Peyer's patch (tissue), 4 donors: ENCODE measurements at places on chromosomes 2 and 18.

- no peak for DNase-seq
- no peaks in the 10 kb centered on the region for H3K27me3 ChIP-seq
- no peak overlapping the region for H3K27ac ChIP-seq
- H3K4me3 ChIP-seq: no peak overlapping the region
- H3K36me3 ChIP-seq: no peaks in the 10 kb centered on the region
Observed at GRCh38 chr2:234421-234820, 29.4 kb downstream of the SH3YL1 start.

- no peaks in the 10 kb centered on the region for H3K4me1 ChIP-seq
- H3K36me3 ChIP-seq: no peaks in the 10 kb centered on the region
- no peak overlapping the region for H3K4me3 ChIP-seq
- H3K27me3 ChIP-seq: no peaks in the 10 kb centered on the region
- no peak overlapping the region for H3K27ac ChIP-seq
- DNase-seq: no peak
Observed at GRCh38 chr2:66929632-66930338, 467.3 kb upstream of the ETAA1 start.

DNA sequence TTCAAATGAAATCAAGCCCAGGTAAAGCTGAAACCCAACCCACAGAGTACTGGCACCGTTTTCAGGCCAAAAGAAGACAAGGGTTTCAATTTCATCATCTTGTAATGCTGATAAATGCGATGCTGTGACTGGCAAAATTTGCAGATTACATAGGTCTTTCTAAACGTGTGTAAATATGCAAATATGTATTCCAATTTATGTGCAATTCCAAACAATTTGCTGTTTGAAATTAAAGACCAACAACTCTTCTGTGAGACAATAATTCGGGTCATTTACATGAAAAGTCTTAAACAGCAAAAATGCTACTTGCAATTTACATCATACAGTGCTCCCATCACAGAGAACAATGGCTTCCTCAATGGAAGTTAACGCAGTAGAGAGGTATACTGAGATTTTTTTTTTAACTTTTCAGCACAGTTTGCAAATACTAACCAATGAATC, 2.8 kb upstream of the ZNF532 start:
- no peaks in the 10 kb centered on the region for H3K27me3 ChIP-seq
- DNase-seq: no peak
- no peak overlapping the region for H3K4me3 ChIP-seq

GRCh38 chr2:132478461-132479105, 62.0 kb downstream of the GPR39 start:
- DNase-seq: no peak
- H3K27me3 ChIP-seq: no peaks in the 10 kb centered on the region
- no peaks in the 10 kb centered on the region for H3K36me3 ChIP-seq

DNA sequence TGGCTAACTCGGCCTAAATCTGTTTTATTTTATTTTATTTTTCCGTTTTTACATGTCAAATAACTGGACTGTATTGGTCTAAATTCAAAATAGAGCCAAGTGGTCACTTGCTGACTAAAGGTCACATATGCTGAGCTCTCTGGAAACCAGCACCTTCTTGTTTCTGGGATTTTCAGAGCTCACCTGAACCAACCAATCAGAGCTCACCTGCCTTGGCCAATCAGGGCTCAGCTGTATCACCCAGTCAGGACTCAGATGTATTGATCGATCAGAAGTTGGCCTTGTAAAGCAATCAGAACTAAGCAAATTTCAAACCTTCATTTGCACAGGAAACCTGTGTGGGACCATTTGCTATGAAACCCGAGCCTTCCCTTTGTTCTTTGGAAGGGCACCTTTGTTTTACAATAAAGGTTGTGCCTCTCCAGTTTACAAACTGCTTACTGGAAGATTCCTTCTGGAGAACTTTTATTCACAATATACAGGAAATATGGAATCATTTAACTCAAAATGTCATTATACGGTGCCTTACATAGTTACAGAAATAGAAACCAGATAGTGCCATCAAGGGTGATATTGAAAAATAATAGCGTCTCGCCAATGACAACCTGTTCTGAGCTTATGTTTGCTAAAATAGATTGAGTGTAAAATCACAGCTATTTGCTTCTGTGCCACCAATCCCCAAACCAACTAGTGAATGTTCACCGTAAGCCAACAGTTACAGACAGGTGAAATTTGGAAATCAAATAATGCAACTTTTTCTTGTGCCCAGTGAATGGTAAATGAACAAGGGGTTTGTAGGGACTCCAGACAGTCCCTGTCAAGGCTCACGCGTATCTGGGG, 17.3 kb upstream of the PSD4 start:
- H3K4me3 ChIP-seq: peak overlapping the region; percentile 88

DNA sequence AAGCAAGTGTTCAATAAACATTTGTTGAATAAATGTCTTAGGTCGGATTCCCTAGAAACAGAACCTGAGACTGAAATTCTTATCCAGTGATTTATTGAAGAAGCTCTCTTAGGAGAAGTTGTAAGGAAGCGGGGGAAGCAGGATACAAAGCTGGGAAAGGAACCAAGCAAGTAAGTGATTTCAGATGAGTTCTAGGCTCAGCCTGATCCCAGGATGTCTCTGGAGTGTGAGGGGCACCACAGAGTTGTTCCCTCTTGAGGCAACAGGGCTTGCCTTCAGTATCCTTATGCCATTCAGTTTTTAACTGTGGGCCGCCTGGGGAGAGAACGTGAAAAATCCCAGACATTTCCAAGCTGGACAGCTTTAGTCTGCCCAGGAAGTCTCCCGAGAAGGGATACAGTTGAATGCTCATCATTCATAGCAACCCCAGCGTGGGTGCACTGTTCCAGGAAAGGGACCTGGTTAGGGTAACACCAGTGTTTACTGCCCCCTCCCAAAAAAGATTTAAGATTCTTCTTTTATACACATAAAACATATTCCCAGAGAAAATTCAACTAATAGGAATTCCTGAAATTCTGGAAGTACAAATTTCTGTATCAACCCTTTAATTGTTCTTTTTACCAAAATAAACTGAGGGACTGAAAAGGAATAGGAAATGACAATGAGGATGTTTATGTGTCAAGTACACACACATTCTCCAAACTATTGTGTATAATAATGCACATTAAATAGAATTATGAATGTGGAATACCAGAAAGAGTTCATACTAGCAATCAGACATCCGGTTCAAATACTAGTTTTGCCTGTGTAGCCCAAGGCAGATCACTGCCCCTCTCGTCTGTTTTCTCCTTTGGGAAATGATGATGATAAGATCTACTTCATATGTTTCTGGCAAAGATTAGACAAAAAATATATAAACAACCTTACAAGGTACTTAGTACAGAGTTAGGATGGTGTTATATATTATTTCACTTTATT, 592.1 kb upstream of the CDH2 start:
- H3K36me3 ChIP-seq: no peaks in the 10 kb centered on the region
- H3K27ac ChIP-seq: no peak overlapping the region
- H3K27me3 ChIP-seq: no peaks in the 10 kb centered on the region

DNA sequence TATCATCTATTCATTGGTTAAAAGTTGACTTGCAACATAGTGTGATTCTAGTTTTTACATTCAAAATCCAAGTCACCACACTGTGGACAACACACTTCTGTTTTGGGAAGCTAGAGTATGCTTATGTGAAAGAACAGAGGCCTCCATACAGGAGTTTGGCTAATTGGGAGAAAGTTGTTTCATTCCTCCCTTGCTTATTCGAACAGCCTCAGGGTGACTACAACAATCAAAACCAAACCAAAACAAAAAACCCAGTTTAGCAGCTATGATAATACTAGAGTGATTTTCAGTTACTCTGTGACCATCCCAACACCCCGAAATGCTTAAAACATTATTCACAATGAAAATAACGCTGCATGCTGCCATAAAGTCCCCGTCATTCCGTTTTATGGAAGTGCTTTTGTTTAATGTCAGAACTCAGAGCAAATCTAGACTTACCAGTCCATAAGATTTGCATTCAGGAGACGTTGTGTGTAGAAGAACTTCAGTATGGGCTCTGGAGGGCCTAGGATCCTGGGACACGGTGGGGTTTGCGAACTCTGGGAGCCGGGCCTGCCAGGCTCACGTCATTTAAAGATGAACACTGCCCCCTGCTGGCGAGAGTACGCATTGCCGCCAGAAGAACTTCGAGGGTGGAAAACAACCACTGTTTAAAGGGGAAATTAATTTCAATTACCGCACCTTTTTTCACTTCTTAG, 111.4 kb downstream of the FTCDNL1 start:
- no peaks in the 10 kb centered on the region for H3K27me3 ChIP-seq
- peak; percentile 90 for DNase-seq
- peaks cover 16% of the 10 kb centered on the region for H3K4me1 ChIP-seq
- no peak overlapping the region for H3K27ac ChIP-seq

DNA sequence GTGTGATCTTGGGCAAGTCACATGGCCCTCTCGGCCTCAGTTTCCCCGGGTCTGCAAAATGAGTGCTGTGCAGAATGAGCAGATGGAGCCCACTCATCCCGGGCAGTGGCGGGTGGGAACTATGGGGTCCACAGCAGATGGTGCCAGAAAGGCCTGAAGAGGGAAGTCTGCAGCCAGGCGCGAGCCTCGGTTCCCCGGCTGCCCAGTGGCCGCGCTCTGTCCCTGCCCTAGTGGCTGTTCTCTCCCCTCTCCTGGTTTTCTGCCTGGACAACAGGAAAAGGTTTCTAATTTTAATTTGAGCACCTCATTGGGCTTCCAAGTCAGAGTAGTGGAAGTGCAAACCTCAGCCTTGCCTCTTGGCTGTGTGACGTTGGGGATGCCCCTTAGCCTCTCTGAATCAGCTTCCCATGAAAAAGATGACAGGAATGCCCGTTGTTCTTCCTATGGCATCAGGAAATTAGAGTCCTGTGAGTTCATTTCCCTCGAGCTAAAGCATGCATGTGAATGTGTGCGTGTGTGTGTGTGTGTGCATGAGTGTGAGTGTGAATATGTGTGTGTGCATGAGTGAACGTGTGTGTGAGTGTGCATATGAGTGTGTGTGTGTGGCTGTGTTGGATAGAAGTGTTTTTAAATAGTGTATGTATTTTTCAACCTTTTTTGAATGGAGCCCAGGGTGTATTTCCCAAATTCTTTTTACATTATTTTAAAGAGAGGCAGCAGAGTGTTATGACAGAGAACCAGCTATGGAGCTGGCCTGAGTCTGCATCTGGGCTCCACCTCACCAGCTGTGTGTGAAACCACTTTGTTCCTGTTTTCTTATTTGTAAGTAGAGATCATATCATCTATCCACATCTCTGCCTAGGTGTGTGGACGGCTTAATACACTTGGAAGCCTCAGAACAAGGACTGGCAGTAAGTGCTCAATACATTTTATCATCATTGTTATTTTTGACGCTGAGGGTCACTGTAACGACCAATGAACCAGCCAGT, 41.3 kb downstream of the RRM2 start:
- H3K27ac ChIP-seq: no peak overlapping the region
- DNase-seq: no peak
- peaks cover 7% of the 10 kb centered on the region for H3K4me1 ChIP-seq
- no peak overlapping the region for H3K4me3 ChIP-seq

DNA sequence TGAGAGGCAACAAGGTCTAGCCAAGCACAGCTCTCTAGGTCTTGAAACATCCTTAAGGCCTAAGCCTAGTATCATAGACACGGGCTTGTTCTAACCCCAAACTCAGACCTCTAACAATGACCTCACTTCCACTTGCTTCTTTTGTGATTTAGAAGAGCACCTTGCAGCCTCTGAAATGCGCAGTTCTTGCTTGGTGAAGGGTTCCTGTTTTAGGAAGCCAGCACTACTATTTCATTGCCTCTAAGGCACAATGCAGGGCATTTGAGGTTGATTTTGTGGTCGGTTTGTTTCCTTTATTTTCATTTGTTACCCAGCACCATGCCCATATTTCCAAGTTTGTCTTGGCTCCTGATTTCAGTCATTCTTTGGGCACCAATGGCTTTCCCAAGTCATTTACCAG, 117.0 kb upstream of the CYP1B1 start:
- DNase-seq: no peak
- no peaks in the 10 kb centered on the region for H3K4me1 ChIP-seq
- no peak overlapping the region for H3K27ac ChIP-seq
- H3K27me3 ChIP-seq: no peaks in the 10 kb centered on the region
- no peaks in the 10 kb centered on the region for H3K36me3 ChIP-seq

- peak overlapping the region; percentile 53 for H3K4me3 ChIP-seq
- no peaks in the 10 kb centered on the region for H3K36me3 ChIP-seq
- no peaks in the 10 kb centered on the region for H3K27me3 ChIP-seq
- peaks cover 39% of the 10 kb centered on the region for H3K4me1 ChIP-seq
Observed at GRCh38 chr2:127081826-127082633, 24.9 kb downstream of the BIN1 start.

DNA sequence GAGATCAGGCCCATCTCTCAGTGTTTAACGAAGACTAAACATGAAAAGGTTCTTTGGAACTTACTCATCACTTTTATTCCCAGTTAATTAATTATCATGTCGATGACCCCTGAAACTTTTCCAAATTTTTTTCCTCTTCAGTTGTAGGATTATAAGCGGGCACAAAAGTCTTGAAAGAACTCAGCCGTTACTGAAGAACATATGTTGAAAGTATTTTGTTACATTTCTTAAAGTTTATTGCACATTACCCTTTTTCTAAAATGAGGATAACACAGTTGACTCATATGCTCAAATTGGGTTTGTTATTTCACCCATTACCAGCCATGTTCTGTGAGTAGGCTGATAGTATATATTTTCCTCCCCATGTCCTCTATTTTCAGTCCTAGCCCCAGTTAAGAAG, 75.9 kb upstream of the COL3A1 start:
- no peaks in the 10 kb centered on the region for H3K4me1 ChIP-seq
- no peaks in the 10 kb centered on the region for H3K27me3 ChIP-seq
- no peak overlapping the region for H3K27ac ChIP-seq
- H3K4me3 ChIP-seq: no peak overlapping the region

DNA sequence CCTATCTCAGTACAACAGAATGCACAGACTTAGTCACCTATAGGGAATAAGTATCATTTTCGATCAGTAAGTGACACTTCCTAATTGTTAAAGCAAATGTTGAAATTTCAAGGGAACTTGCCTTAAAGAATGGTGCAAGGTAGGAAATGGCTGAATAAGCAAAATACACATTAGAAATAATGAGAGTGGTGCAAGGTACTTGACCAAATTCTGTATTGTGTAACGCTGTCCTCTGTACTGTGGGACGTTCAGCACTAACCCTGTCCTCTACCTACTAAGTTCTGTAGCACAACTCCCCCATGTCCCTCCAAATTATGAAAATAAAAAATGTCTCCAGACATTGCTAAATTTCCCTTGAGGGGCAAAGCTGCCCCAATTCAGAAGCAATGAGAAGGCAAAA, 19.4 kb downstream of the MMADHC start:
- no peak overlapping the region for H3K4me3 ChIP-seq
- H3K4me1 ChIP-seq: no peaks in the 10 kb centered on the region
- peaks cover 43% of the 10 kb centered on the region for H3K36me3 ChIP-seq
- H3K27ac ChIP-seq: no peak overlapping the region
- no peak for DNase-seq

- H3K27ac ChIP-seq: no peak overlapping the region
- H3K36me3 ChIP-seq: no peaks in the 10 kb centered on the region
Observed at GRCh38 chr18:1916869-1917523, 654.3 kb downstream of the METTL4 start.

- no peaks in the 10 kb centered on the region for H3K4me1 ChIP-seq
- no peak for DNase-seq
- H3K4me3 ChIP-seq: no peak overlapping the region
Observed at GRCh38 chr2:50449306-50449705, 582.6 kb downstream of the NRXN1 start.

DNA sequence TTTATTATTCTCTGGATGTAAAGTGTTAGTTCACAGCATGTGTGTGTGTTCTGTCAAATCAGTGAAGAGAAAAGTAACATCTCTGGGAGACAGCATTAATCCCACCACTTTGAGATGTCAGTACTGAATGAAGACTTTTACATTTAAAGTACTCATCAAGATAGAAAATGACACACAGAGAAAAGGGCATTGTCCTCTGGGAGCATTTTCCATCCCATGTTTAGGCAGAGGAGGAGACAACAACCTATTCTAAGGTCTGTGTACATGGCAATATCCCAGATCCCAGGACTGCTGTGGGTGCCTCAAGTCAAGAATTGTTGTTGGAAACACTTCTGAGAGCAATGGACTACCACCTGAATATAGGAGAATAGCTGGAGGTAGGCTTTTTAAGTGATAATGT, 201.5 kb downstream of the PPP1R1C start:
- no peaks in the 10 kb centered on the region for H3K4me1 ChIP-seq
- no peaks in the 10 kb centered on the region for H3K27me3 ChIP-seq
